ENCODE measurements at places on chromosomes 12 and 14.

GRCh38 chr12:85829391-85829790, 6.8 kb downstream of the RASSF9 start:
- DNase-seq, result no peak

DNA sequence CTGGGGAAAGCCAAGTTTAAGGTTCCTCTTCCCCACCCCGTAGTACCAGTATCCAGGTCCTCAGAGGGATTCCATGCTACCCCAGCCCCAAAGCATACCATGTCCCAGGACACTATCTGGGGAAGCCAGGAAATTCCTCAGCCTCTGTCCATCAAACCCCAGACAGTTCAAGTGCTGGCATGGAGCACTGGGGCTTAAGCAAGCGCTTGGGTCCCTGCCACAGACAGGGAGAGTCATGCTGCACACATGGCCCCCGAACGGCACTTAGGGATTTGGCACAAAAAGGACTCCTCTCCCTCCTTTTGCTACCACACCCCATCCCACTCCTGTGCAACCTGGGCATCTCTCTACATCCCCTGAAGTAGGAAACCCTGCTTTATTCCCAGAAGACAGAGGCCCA, 21.8 kb downstream of the ADCY6 start:
- DNase-seq, result no peak

- DNase-seq, result no peak
Observed at GRCh38 chr12:52630599-52631200, 12.3 kb upstream of the KRT73 start.

DNA sequence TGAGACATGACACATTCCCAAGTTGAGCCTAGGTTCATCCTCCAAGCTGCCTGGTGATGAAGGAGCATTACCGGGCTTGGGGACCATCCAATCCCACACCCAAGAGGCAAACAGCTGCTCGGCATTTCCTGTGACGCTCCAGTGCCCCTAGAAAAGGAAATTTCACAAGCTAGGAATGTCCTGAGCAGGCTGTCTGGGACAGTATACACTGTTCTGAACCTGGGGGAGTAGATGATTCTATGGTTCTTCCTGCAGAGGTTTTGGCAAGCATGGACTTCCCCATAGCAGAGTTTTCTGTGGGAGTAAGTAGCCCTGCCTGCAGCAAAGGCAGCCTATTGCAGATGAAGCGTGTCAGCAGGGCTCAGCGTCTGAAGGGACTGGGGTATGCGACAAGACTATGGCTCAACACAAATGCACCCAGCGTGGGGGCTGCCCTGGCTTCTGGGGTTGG, 47.4 kb upstream of the SRSF5 start:
- no peak for DNase-seq

DNA sequence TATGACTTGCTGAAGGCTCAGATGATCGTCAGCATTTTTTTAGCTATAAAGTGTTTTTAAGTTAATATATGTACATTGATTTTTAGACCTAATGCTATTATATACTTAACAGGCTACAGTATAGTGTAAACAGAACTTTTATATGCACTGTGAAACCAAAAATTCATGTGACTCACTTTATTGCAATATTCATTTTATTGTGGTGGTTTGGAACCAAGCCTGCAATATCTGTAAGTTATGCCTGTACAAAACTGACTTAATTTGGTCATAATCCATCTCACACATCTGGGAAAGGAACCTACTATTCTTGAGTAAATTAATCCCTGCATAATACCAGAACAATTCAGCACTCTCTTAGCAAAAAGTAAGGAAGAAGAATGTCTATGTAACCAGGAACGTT, 390.7 kb downstream of the SYT1 start:
- no peak for DNase-seq

- DNase-seq, result peak; percentile 50
Observed at GRCh38 chr12:122354958-122355641, 67.4 kb downstream of the CLIP1 start.

DNA sequence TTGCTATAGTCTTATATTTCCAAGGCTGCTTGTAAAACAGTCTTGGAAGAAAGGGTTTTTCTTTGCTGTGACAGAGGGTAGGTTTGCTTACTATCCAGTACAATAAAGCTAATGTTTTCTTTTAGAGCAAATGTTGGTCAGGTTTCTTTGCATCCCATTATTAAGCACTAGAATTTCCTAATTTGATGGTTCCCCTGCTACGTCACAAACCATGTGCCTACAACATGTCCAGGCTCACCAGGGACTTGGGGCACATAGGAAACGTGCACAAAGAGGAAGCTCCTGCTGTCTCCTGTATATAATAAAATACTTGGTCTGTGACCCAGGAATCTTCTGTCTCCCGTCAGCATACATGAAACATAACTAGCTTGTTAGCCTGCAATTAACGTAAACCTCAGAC, 486.3 kb upstream of the LRFN5 start:
- no peak for DNase-seq

GRCh38 chr14:38065106-38065762, 142.5 kb upstream of the SSTR1 start:
- peak; percentile 77 for DNase-seq

GRCh38 chr12:1093166-1093751, 102.2 kb downstream of the ERC1 start:
- DNase-seq, result no peak

- no peak for DNase-seq
Observed at GRCh38 chr12:124078800-124079199, 105.8 kb downstream of the ZNF664 start.

DNA sequence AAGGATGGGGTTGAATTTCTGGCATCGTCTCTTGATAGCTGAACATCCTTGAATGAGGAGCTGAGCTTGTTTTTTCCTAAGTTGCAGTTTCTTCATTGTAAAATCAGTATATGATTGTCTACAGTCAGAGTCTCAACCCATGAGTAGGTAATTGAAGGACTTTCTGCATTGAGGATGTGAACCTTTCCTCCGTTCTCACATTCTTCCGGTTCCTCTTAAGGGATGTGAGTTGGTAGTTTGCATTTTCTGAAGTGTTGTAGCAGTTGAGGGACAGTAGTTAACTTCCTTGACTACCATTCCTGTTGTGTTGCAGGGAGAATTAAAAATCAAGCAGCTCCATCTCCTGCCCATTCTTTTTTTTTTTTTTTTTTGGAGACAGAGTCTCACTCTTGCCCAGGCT, 19.1 kb downstream of the TPCN1 start:
- no peak for DNase-seq

DNA sequence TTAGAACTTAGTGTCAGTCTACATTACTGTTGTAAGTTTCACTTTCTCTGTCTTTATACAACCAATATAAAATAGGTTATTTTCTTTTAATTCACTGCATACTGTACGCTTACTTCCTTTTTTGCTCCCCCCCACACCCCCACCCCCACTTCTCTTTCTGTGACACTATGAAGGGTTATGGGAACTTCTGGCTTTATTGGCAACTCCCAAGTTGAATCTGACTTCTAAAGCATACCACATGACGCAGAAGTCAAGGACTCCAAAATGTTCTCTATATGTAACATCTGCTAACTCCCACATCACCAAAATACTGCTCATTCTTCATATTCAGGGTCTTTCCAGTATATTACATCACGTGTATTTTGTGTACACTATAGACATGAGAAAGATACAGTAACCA, 81.2 kb upstream of the ATXN7L3B start:
- DNase-seq, result no peak

GRCh38 chr12:107488666-107489065, 196.9 kb upstream of the PWP1 start:
- no peak for DNase-seq

DNA sequence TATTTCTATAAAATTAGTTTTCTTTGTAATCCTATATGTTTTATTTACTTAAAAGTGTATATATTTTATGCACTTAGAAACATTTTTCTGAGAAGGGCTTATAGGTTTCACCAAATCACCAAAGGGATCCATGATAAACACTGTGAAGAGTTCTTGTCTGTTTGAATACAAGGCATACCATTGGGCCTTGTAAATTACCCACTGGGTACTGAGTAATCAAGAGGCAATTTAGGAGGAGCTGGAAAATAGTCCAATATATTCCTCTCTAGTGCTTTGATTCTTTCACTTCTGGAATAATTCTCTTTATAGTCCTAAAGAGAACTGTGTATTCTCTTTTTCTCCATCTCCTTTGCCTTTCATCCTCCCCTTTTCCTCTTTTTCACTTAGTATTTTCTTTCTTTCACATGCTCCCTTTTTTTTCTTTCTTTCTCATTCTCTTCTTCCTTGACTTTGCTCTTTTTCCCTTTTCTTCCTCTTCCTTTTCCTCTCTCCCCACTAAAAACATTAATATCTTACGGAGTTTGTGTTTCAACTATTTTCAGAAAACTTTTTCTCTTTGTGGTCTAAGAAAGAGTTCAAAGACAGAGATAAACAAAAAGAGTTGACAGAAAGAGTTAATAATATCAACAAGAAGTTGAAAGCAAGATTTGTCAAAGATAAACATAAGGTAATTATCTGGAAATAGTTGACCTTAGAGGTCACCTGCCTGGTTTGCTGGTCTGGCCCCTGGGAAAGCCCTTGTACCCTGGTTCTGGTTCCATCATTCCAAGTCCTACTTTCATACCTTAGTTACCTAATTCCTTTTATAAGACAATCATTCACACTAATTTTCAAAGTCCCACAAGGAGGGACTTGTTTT, 435.3 kb downstream of the RAD51B start:
- DNase-seq, result no peak

DNA sequence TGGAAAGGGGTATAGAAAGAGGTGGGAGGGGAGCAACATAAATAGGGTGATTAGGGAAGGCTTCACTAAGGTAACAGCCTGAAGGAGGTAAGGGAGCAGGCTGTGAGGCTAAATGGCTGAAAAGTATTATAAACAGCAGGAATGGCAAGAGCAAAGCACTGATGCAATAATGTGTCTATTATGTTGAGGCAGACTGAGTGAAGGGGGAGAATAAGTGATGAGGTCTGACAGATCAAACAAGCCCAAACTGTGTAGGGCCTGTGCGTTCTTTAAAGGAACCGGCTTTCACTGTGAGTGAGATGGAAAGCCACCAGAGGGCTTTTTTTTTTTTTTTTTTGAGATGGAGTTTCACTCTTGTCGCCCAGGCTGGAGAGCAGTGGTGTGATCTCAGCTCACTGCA, 6.7 kb upstream of the VCPKMT start:
- DNase-seq, result no peak

- no peak for DNase-seq
Observed at GRCh38 chr12:122382919-122383350, 39.5 kb downstream of the CLIP1 start.

DNA sequence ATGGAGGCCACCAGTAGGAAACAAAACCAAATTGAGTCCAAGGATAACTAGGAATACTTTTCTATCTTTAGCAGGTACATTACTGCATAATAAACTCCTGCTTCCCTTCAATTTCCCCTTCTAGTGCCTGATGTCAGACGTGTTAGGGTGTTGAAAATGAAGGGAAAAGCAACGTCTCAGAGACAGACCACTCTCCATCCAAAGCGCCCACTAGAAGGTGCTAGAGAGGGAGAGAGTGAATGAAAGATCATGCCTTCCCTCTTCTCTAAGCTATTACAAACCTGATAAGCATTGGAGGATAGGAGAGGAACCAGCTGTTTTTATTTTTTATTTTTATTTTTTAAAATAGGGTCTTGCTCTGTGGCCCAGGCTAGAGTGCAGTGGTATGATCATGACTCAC, 64.1 kb downstream of the ZNF641 start:
- no peak for DNase-seq

DNA sequence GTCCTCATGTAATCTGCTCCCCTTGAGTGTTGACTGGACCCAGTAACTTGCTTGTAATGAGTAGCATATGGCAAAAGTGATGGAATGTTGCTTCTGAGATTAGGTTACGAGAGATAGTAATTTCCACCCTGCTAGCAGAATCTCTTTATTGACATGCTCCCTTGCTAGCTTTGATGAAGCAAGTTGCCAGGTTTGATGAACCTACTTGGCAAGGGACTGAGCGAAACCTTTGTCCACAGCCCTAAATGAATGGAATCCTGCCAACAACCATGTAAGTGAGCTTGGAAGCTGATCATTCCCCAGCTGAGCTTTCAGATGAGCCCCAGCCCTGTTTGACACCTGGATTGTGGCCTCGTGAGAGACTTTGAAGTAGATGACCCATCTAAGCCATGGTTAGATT, 120.8 kb upstream of the PLXNC1 start:
- DNase-seq, result no peak

DNA sequence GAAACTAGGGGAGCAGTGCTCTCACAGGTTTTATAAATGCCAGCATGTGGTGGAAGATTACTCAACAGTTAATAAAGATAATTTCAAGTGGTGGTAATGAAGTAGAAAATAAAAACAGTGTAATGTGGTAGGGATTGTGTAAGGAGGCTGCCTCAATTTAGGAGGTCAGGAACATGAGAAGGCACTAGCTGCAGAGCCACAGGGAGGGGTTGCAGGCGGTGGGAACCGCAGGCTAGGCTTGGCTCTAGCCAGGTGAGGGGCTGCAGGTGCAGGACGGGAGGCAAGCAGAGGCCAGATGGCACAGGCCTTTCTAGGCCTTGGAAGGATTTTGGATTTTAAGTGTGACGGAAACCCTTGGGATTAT, 768 bp downstream of the METTL25 start:
- DNase-seq, result peak; percentile 67

- DNase-seq, result no peak
Observed at GRCh38 chr12:27549236-27549800, 25.3 kb downstream of the PPFIBP1 start.

- DNase-seq, result no peak
Observed at GRCh38 chr12:7259060-7259459, 44.8 kb upstream of the ACSM4 start.

Measured in activated effector memory CD4-positive, alpha-beta T cell treated with anti-CD3 and anti-CD28 coated beads, Interleukin-2, amount 50 U/mL, for 16 hours (primary cell).